ENCODE measurements at places on chromosomes 3 and 15. TPM values are rescaled to one million over a fixed set of nuclear protein-coding genes. Genes with fewer than 3 reads are reported as not detected.

The NMNAT3 gene
- polyA plus RNA-seq: 1.6 TPM

The MCCC1 gene
- 43.8 TPM for polyA plus RNA-seq

The CCDC32 gene
- 49.3 TPM for polyA plus RNA-seq

The FSTL1 gene
- polyA plus RNA-seq: not detected

The LRRK1 gene
- polyA plus RNA-seq: not detected

The OXTR gene
- polyA plus RNA-seq: 0.15 TPM

The LMCD1 gene
- 1.5 TPM for polyA plus RNA-seq

The SLC7A14 gene
- not detected for polyA plus RNA-seq

The ITGA11 gene
- not detected for polyA plus RNA-seq

The ZNF80 gene
- polyA plus RNA-seq: 0.34 TPM

The IL16 gene
- 332 TPM for polyA plus RNA-seq

The ATP6V1A gene
- 26.6 TPM for polyA plus RNA-seq

The CYP8B1 gene
- polyA plus RNA-seq: not detected

The SLC15A2 gene
- 0.15 TPM for polyA plus RNA-seq

The CD276 gene
- not detected for polyA plus RNA-seq

The GOLGA8K gene
- not detected for polyA plus RNA-seq

The GHSR gene
- not detected for polyA plus RNA-seq

The ROBO2 gene
- polyA plus RNA-seq: not detected

The MAGEL2 gene
- not detected for polyA plus RNA-seq

The SLC9A9 gene
- 34.0 TPM for polyA plus RNA-seq

The SERINC4 gene
- 0.70 TPM for polyA plus RNA-seq

The NUP210 gene
- 20.5 TPM for polyA plus RNA-seq

The DZIP1L gene
- polyA plus RNA-seq: not detected

The C2CD4B gene
- polyA plus RNA-seq: not detected

All from CD4-positive, alpha-beta memory T cell (primary cell).